HS-27A (cell line): ENCODE measurements at places on chromosomes 2 and 18.

DNA sequence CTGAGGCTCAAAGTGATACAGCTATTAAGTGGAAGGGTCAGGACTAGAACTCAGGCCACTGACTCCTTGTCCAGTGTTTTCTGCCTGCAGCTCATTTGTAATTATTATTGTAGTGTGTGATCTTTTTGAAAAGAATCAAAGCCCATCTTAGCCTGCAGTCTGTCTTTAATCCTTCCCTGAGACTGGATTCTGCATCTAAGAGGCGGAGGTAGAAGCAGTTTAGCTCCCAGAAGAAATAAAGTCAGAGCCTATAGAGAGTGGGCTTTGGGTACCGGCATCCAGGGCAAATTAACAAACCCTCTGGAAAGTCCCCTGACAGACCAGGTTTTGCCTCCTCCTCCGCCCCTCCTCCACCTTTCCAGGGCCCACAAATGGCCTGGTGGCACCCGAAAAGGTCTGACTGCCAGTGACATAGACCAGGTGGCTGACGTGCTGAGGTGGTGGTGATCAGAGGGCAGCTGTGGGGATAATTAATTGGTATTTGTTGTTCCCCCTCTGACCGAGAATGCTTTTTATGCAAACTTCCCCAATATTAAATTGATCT is 2.2 kb upstream of the RAX start:
- DNase-seq: no peak

DNA sequence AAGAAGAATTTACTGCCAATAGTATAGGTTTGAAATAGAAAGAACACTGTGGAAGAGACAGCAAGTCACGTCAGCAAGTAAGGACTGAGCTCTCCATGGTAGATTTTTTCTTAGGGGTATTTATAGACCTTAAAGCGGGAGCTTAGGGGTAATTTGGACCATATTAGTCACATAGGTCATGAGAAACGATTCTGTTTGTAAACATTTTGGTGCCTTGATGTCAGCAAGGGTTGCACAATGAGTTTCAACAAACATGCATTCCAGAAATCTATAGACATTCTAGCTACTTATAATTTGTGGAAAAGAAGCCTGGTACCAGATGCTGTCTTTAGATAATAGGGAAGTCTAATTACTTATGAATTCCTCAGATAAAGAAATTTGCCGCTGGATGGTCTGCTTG is 624.7 kb downstream of the TDRD15 start:
- DNase-seq: no peak

GRCh38 chr2:98793275-98793674 is 62.3 kb upstream of the MGAT4A start:
- no peak for DNase-seq

DNA sequence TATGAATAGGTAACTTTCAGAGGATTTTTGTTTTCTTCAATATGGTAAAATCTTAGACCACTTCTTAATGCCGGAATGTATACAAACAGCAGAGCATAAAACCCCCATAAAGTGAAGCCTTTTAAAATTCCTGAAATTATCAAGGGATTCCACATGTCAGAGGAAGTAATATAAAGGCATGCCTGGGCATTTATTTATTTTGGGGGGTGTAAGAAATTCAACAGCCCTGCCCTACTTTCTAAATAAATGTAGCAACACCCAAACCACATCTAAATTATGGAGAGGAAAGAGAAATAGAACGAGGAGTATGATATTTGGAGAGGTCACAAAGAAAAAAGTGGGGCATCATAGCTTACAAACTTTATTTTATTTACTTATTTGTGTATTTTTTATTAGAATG is 9.9 kb downstream of the CHST9 start:
- DNase-seq: no peak

DNA sequence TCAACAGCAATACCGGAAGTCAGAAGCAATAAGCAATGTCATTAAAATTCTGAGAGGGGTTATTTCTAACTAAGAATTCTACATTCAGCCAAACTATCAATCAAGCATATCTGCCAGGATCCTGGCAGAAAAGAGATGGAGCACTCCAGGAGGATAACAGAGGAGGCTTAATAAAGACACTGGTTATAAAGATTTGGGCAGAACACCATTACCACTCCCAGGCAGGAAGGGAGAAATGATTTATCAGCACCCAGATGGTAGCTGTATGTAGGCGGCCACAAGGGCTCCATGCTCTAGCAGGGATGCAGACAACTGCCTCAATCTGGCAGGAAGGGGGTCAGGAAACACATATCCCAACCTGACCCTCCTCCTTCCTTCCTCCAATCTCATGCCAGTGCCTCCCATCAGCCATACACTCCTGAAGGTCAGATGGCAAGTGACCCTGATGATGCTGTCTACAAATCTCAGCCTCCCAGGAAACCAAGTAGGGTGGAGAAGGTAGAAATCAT is 20.5 kb upstream of the TNFAIP6 start:
- DNase-seq: no peak

DNA sequence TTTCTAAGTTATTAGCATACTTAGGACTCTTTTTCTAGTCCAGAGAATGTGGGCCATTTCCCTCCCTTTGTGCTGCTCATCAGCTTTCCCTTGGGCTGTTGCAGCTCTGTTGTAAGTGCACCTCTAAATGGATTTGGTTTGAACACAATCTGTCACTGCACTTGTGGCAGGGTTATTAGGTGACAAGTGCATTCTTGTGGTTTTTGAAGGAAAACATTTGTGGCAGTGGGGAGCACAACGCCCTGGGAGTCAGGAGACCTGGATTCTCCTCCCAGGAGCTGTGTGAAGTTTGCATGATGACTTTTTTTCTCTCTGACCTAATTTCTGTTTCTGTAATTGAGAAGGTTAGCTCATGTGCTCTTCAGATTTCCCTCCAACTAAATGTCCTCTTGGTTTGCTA is 630.9 kb upstream of the FAM98A start:
- no peak for DNase-seq

- no peak for DNase-seq
Measured at GRCh38 chr2:201182650-201183364, at the start of gene CASP10. Gene CASP10, plus strand, starts transcription at chr2:201183141. Its CDS starts 2,637 bp downstream, at chr2:201185778.

DNA sequence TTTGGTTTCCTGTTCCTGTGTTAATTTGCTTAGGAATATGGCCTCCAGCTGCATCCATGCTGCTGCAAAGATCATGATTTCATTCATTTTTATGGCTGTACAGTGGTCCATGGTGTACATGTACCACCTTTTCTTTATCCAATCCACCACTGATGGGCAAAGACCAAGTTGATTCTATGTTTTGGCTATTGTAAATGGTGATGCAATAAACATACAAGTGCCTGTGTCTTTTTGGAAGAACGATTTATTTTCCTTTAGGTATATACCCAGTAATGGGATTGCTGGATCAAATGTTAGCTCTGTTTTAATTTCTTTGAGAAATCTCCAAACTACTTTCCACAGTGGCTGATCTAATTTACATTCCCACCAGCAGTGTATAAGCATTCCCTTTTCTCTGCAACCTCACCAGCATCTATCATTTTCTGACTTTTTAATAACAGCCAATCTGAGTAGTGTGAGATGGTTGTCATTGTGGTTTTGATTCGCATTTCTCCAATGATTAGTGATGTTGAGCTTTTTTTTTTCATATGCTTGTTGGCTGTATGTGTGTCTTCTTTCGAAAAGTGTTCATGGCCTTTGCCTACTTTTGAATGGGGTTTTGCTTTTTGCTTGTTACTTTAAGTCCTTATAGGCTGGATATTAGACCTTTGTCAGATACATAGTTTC is 19.4 kb downstream of the EXOC6B start:
- no peak for DNase-seq
